ENCODE measurements at places on chromosomes 5 and 9.

GRCh38 chr5:151758141-151758429 is 346 bp downstream of the ATOX1 start:
- no peak for DNase-seq

DNA sequence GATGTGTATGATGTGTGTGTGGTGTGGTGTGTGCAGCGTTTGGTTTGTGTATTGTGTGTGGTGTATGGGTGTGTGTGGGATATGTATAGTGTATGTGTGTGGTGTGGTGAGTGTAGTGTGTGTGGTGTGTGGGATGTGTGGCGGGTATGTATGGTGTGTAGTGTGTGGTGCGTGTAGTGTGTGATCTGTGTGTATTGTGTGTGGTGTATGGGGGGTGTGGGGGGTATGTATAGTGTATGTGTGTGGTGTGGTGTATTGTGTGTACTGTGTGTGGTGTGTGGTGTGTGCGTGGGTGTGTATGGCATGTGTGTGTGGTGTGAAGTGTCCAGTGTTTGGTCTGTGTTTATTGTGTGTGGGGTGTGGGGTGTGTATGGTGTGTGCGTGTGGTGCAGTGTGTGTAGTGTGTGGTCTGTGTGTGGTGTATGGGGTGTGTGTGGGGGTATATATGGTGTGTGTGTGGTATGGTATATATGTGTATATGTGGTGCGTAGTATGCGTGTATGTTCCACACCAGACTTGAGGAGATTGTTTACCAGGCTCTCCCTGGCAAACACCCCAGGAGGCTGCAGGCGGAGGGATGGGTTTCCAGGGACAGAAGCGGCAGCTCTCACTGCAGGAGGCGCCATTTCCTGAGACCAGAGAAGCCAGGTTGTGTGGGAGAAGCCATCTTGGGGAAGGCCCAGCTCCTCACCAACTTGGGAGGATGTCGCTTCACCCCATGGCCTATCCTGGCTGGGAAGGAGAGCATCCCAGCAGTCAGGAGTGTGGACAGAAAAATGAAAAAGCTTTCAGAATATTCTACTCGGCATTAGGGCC is 138.1 kb downstream of the NXNL2 start:
- DNase-seq: no peak

- no peak for DNase-seq
These were observed 97.5 kb downstream of the DMXL1 start for GRCh38 chr5:119168401-119168800.

- peak; percentile 20 for DNase-seq
These were observed 182.2 kb upstream of the ANKRD55 start for GRCh38 chr5:56415356-56415765.

DNA sequence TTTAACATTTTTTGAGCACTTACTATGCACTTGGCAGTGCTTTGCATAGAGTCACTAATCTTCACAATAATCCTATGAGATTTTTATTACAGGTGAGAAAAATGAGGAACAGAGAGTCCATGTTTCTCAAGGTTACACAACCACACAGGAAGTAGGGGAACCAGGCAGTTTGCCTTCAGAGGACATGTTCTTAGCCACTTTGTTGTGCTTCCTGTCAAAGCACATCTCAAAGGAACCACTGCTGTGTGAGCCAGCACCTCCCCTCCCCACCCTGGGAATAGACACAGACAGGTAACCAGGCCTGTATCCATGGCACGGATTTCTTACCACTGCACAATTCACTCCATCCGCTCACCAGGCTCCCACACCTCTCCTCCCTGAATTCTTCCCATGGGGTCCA is 6.3 kb upstream of the DNAJB5 start:
- DNase-seq: no peak
